Fibroblast of skin of scalp (primary cell): ENCODE measurements at places on chromosomes 6 and 20.
A peak's percentile ranks its signal among the peaks of the same experiment; 100 is the strongest.

DNA sequence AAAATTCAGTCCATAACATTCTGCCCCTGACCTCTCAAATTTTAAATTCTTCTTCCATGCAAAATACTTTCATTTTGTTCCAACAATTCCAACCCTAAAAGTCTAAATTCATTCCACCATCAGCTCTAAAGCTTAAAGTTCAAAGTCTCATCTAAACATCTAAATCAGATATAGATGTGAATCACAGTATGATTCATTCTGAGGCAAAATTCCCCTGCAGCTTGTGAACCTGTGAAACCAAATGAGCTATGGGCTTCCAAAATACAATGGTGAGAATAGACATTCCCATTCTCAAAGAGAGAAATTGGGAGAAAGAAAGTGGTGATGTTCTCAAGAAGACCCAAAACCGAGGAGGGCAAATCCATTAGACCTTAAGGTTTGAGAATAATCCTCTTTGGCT lies 309.8 kb downstream of the HIVEP2 start:
- DNase-seq: no peak

DNA sequence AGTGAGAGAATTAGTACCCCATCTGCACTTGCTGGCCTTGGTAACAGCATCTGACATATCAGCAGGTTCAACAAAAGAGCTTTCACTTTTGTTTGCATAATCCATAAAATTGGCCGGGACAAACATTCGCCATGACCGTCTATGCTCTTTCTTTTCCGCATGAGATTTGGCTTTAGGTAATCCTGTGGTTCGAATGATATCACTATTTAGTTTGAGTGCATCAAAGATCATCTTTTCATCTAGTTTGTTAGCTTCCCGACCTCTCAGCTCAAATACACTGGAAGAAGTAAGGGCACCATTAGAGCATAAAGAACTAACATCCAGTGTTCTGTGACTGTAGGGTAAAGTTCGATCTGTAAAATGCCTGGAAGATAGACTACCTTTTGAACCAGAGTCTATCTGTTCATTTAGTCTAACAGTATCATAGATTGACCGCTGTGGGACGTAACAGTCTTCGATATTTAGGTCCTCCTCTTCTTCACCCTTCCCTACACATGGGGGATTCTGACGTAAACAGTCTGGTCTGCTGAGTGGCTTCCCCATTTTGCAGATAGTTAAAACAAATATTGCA lies 101.6 kb downstream of the DST start:
- DNase-seq: no peak

- DNase-seq: no peak
These were observed 26.2 kb downstream of the RRAGD start for GRCh38 chr6:89385846-89386245.

- DNase-seq: no peak
These were observed 310.9 kb downstream of the CDH4 start for GRCh38 chr20:61562897-61563504.

GRCh38 chr6:13715444-13715883 lies 3.8 kb upstream of the RANBP9 start:
- no peak for DNase-seq

GRCh38 chr20:36493051-36493800 lies 48.1 kb upstream of the MYL9 start:
- DNase-seq: no peak

DNA sequence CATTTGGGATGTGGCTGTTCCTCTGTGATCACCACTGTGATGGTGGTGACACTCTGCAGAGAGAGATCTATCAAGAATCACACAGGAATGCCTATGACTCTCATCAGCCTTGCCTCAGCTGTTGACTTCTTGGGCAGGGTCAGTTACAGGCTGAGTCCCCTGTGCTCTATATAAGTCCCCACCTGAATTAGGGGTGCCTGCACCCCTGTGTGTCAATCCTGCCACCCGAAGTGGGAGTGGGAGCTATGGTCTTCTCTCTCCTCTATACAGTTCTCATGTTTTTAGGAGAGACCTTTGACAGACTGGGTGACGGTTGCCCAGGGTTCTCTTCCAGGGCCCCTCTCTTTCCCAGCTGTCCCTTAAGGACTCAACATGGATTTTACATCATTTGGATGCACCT lies 173.8 kb downstream of the ZDHHC14 start:
- DNase-seq: no peak

DNA sequence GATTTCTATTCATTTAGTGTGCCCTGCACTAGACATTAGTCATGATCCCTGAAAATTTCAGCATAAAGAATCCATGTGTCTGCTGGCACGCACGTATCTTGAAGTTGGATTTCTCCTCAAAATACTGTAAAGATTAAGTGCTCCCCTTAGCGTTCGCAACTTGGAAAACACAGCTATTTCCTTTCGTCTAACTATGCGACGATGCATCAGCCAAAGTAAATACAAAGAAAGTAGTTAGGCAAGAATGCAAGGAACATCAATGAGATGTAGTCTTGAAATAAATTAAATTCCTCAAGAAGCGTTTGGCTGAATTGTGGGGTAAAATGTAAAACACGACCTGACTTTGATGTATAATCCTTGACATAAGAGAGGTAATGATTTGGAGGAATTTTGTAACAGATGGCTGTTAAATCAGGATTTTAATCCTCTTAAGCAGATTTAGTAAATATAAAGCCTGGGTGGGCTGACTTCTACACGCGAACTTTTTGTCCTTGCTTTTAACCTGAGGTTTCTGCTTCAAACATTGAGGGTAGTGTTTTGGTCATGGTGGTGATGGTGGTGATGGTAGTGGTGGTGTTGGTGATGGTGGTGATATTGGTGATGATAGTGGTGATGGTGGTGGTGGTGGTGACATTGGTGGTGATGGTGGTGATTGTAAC lies 88.2 kb downstream of the FOXF2 start:
- peak; percentile 69 for DNase-seq

- DNase-seq: no peak
These were observed 59.2 kb upstream of the CSE1L start for GRCh38 chr20:48986899-48987298.

GRCh38 chr20:2749343-2749950 lies 51.0 kb downstream of the CPXM1 start:
- no peak for DNase-seq

GRCh38 chr6:35234901-35235300 lies 21.1 kb downstream of the SCUBE3 start:
- no peak for DNase-seq

DNA sequence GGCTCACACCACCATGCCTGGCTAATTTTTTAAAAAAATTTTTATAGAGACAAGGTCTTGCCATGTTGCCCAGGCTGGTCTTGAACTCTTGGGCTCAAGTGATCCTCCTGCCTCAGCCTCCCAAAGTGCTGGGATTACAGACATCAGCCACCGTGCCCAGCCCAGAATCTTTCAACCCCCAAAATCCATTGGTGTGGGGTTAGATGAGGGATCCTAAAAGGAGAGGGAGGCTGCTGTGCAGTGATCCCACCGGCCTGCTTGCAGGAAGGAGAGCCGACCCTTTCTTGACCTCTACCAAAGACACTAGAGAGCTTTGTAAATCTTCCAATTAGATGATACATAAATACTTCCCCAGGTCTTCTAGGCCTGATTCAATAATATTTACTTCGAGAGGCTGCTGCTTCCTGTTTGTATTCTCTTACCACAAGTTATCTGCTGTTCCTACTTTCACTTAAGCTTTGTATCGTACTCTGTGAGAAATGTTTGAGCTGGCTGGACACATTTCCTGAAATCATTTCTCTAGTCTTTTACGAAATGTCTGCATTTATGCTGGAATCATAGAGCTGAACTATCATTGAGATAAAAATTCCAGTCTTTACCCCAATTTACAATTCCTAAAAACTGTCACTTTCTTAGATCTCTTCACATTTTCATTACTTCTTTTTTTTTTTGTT lies 49.3 kb upstream of the IER3 start:
- peak; percentile 47 for DNase-seq

DNA sequence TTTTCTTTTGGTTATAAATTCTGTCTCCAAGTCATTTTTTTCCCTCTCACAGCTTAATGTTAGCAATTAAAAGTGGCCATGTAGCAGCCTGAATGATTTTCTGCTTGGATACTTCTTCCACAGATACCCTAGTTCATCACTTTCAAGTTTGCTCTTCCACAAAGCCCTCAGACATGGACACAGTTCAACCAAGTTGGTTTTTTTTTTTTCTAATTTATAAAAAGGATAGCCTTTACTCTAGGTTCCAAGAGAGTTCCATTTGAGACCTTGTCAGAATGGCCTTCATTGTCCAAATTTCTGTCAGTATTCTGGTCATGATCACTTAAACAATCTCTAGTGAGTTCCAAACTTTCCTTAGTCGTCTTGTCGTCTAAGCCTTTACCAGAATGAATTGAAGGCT lies 40.0 kb downstream of the RSPH3 start:
- no peak for DNase-seq

DNA sequence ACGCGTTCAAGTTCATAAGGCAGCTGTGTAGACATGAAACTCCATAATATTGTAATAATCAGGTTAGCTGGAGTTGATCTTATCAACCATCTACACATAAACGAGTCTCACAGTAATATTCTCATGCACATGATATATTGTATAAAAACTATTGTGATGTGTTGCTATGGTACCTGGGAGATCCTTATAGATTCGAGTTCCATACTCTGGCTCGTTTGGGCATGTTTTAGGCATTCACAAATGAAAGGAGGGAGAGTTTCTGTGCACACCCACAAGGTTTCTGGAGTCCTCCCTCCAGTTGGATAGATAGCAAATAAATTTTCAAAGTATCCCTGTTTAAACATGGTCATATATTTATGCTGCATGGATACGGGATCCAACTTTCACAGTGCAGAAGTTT lies 567.5 kb upstream of the SLC35B3 start:
- no peak for DNase-seq

GRCh38 chr6:114284281-114284680 lies 58.5 kb downstream of the HS3ST5 start:
- peak; percentile 35 for DNase-seq

GRCh38 chr20:33612001-33612400 lies 50.1 kb upstream of the C20orf144 start:
- DNase-seq: no peak

DNA sequence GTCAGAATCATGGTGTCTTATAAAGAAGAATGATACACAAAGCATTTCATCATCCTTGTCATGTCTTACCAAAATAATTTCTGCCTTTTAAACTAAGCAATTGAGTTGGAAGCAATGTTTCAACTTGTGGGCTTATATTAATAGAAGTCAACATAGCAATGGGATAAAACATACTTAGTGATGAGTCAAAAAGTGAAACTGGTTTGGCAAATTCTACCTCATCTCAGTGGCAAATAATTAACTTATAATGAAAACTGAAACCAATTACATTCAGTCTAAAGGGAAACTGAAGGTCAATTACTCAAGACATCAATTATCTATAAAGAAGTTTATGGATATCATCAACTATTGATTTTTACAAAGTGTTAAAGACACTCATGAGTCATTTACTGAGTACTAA lies 463.8 kb downstream of the BMP2 start:
- DNase-seq: no peak

GRCh38 chr6:163897669-163898068 lies 483.2 kb downstream of the QKI start:
- DNase-seq: no peak

- no peak for DNase-seq
These were observed 54.3 kb downstream of the SLC22A23 start for GRCh38 chr6:3402310-3403237.

DNA sequence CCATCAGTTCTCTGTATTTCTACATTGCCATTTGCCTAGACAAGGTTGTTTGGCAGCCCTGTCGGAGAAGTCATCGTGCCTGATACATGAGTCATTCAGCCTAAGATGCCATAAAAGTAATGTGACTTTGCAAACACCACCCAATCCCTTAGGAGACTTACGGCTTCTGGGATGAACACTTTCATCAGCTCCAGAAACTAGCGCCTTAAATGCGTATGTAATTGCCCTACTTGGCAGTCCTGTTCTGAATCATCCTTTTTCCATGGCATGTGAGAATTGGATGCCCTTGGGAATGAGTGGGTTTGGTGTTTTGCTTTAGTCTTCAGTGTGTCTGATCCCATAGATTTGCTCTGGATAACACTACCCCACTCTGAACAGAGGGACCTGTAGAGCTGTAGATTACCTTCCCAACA lies 158.5 kb downstream of the SASH1 start:
- peak; percentile 98 for DNase-seq

- DNase-seq: peak; percentile 53
These were observed 137.5 kb upstream of the AGPAT4 start for GRCh38 chr6:161411265-161411944.

- DNase-seq: peak; percentile 41
These were observed 157.0 kb upstream of the PLN start for GRCh38 chr6:118391086-118391485.

GRCh38 chr20:32535953-32536823 lies 48.9 kb downstream of the NOL4L start:
- no peak for DNase-seq

- no peak for DNase-seq
These were observed 161.5 kb downstream of the MYLK4 start for GRCh38 chr6:2589171-2589661.

DNA sequence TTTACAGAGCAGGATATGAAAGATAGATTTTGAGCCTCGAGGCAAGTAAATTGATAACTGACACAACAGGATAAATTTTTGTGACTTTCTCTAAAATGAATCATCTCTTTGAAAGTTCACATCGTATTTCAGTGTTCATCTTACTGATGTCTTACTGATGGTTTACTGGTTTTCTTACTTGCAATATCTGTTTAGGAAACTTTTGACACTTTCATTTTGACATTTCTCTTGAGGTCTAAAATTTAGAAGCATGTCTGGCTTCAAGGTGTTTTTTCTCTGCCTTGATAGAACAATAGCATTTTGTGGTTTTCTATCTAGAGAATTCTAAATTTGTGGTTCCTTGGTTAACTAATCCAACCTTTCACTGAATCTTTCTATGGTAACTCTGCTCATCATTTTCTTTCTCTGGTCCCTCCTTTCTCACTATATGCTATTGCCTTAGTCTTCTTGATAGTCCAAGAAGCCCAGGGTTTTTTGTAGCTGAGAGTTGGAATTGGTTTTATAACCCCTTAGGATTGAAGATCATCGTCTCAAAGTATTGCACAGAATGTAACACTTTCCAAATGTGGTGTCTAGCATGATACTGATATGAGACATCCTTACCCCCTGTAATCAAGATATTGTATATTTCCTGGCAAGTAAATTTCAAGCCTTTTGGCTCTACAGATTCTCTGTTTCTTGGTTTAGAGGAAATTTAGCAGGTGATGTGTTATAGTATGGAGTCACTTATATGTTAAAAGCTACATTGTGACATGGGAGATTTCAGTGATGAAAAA lies 98.7 kb downstream of the RNF144B start:
- DNase-seq: no peak

DNA sequence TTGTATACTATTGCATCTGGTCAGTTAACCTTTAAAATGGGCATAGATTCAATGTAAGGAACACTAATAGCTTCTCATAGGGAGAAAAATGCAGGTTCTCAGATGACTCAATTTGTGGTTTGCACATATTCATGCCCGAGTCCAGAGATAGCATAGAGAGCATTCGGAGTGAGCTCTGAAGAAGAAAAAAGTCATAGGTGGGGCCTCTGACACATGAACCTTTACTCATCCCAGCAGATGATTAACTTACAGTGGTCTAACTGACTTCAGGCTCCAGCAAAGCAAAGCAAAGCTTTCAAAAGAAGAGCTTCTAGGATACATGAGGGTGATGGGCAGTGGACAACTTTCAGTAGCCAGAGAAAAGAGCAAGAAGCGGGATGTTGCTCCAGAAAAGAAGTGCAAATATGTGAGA lies 55.3 kb upstream of the BTN3A2 start:
- DNase-seq: peak; percentile 58
